ENCODE measurements at places on chromosomes 3 and 15.

- no peak for DNase-seq
Measured at GRCh38 chr15:67101911-67102598, 36.7 kb downstream of the SMAD3 start.

GRCh38 chr3:37986479-37987314, 3.9 kb upstream of the VILL start:
- no peak for DNase-seq

DNA sequence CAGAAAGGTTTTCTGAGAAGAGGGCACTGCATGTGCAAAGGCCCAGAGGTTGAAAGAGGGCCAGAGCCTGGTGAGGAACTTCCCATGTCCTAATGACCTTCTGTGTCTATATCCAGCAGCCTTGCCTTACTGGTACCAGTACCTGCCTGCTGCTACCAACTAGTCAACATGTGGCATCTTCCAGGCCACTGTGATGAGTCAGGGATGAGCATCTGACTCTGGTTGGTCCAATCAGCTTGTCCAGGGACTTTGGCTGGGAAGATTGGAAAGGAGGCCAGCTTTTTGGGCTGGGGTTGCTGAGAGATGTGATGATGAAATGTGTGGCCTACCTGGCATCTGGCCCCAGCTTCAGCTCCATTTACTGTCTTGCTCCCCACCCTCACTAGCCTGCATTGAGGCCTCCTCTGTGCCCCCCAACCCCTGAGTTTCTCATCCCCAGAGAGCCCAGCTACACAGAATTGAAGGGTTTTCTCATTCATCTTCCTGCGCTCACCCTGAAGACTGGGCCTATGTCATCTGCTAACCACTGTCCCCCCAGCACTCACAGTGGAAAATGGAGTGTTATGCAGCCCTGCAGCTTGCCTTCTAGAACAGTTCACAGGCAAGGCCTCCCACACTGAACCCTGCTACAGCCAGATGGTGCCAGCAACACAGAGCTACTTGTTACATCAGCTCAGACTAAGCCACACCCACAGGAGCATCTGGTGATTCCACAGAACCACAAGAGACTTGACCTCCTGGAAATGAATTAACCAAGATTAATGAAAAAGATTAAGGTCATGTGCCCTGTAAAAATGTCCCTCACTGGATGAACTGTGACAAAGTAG, 1.3 kb upstream of the TWF2 start:
- DNase-seq = no peak

GRCh38 chr3:71924721-71925120, 139.8 kb upstream of the PROK2 start:
- DNase-seq = no peak

- no peak for DNase-seq
Measured at GRCh38 chr15:68730471-68730919, 90.2 kb downstream of the ANP32A start.

DNA sequence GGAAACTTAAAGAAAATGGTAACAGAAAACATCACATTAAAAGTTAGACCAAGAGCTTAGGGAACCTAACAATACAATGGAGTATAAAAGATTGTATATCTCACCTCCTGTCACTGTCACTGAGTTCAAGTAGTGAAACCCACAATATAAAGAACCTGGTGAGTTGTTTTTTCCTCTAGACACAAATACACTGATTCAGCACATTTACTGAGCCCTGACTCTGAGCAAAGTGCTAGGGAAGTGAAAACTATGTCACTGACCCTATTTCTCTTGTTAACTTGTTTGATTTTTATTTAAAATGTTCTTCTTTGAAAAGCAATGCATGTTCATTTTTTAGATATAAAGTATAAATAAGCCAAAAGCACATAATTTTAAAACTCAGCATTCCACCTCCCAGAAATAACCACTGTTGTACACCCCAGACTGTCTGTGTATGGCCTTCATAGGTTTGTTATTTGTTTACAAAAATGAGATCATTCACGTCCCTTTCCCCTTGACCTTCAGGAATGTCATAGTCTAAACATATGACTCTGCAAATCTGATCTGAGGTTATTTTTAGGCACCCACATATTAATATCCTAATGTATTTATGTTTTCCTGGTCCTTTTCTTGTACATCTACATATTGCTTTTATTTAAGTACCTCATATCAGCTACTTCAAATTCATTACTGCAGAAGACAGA, 69.2 kb upstream of the CSTA start:
- DNase-seq = no peak

- no peak for DNase-seq
Measured at GRCh38 chr3:178645503-178645902, 109.3 kb downstream of the KCNMB2 start.

- DNase-seq = no peak
Measured at GRCh38 chr3:10217359-10217758, 30.9 kb upstream of the TATDN2 start.

DNA sequence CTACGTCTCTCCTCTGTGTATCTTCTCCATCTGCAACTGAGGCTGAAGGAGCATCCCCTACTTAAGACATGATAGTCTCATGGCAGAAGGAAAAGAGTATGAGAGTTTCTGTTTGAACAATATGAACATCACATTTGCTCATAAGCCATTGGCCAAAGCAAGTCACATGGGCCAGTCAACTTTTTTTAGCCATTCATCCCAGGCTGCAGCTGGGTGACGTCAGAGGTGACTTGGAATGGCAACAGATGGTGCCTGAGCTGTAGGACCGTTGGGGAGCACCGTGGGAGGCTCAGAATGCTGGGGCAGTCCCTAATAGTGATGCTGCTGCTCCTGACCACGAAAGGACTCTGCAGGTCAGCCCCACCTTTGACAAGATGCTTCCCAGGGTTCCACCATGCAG, 58.7 kb downstream of the CRTC3 start:
- DNase-seq = no peak
